ENCODE measurements at places on chromosomes 4 and X. TPM values are rescaled to one million over a fixed set of nuclear protein-coding genes. Genes with fewer than 3 reads are reported as not detected.
A peak's percentile ranks its signal among the peaks of the same experiment; 100 is the strongest.

GRCh38 chrX:53244610-53245009 lies 19.6 kb upstream of the KDM5C start:
- no peak for DNase-seq

Gene CT83
- not detected for total RNA-seq

GRCh38 chr4:88757067-88757466 lies 59.4 kb upstream of the NAP1L5 start:
- DNase-seq: no peak

Gene FRG2
- total RNA-seq: not detected

Gene XKRX
- 33.9 TPM for total RNA-seq

DNA sequence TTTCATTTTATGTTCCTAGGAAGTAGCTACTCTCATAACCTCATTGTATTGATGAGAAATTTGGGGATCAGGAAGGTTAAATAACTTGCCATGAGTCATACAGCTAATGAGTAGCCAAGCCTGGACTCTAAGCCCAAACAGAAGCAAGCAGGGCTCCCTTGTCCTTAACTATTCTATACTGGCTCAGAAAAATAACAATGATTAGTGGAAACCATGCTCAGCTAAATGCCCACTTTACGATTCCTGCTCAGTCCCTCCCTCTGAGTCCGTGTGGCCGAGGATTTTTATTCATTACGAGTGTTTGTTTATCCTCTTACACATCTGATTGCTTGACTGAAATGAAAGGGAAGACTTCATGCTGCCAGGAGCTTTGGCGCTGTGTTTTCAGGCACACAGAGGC lies 100.9 kb downstream of the SLC34A2 start:
- no peak for DNase-seq

Gene HS3ST1
- total RNA-seq: 0.40 TPM

Gene TMSB15A
- total RNA-seq: not detected

Gene HSD17B13
- 1.3 TPM for total RNA-seq

- no peak for DNase-seq
These were observed 81.0 kb upstream of the ZDHHC15 start for GRCh38 chrX:75603833-75604232.

DNA sequence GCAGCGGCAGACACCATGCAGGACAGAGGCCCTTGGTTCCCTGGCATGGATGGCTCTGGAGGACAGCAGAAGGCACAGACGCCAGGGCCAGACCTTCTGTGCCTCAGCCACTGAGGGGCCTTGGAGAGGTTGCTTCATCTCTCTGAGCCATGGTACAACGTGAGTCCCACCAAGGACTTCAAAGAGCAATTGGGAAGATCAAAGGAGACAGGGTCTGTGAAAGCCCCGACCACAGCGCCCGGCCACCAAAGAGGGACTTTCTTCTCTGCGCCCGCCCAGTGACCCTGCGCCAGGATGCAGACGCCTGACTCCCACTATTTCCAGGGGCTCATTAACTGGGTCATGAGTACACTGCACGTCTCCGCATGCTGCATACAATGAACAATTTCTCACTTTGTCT lies 174.0 kb downstream of the AFAP1 start:
- no peak for DNase-seq

Gene SRPX2
- 6.8 TPM for total RNA-seq

Gene MAGEA2B
- total RNA-seq: not detected

- no peak for DNase-seq
These were observed 254.4 kb downstream of the NPFFR2 start for GRCh38 chr4:72286185-72286584.

GRCh38 chr4:143281507-143282190 lies 55.0 kb upstream of the GAB1 start:
- no peak for DNase-seq

Gene CLDN34
- 1.1 TPM for total RNA-seq

Gene GRIA2
- total RNA-seq: 9.5 TPM

DNA sequence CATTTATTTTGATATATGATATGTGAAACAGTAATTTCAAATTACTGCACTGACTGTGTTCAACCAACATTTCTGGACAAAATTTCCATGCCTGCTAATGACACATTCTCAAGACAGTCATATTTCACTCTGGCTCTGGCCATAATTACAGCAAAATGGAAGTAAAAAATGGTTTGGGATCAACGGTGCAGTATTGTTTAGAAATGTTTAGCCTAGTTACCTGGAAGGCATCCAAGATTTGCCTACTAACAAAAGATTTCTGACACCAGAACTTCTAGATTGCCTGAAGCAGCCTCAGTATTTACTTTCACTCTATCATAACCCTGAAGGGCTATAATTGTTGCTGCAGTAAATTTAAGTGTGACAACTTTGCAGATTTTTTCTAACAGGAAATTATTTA lies 416.3 kb downstream of the PCDH10 start:
- no peak for DNase-seq

GRCh38 chrX:99939883-99940232 lies 470.2 kb downstream of the PCDH19 start:
- peak; percentile 33 for DNase-seq

- no peak for DNase-seq
These were observed 610.0 kb upstream of the LCORL start for GRCh38 chr4:18631586-18631985.

Gene IQCM
- not detected for total RNA-seq

- no peak for DNase-seq
These were observed 258.1 kb downstream of the UNC5C start for GRCh38 chr4:95290702-95291101.

Gene CHRDL1
- 14.4 TPM for total RNA-seq

Gene MSANTD1
- not detected for total RNA-seq

Gene SERTM2
- 0.16 TPM for total RNA-seq

DNA sequence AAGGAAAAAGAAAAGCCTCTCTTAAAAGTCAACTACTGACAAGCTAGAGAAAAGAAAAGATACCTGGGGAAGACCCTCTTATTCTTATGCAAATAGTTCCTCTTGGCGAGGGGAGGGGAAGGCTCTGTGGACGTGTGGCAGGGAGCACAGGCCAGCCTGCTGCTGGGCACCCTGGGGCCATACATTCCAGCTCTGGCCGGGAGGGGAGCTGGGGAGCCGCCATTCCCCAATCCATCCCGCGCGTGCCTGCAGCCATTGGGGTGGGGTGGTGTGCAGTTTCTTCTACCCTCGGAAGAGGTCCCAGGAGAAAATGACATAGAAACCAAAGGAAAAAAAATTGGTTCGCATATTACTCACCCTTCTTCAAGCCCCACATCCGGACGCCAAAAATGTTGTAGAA lies 1496.4 kb downstream of the RPA4 start:
- DNase-seq: no peak

Gene ZMAT1
- total RNA-seq: 1.9 TPM

GRCh38 chrX:12581546-12581945 lies 209.7 kb upstream of the PRPS2 start:
- no peak for DNase-seq

DNA sequence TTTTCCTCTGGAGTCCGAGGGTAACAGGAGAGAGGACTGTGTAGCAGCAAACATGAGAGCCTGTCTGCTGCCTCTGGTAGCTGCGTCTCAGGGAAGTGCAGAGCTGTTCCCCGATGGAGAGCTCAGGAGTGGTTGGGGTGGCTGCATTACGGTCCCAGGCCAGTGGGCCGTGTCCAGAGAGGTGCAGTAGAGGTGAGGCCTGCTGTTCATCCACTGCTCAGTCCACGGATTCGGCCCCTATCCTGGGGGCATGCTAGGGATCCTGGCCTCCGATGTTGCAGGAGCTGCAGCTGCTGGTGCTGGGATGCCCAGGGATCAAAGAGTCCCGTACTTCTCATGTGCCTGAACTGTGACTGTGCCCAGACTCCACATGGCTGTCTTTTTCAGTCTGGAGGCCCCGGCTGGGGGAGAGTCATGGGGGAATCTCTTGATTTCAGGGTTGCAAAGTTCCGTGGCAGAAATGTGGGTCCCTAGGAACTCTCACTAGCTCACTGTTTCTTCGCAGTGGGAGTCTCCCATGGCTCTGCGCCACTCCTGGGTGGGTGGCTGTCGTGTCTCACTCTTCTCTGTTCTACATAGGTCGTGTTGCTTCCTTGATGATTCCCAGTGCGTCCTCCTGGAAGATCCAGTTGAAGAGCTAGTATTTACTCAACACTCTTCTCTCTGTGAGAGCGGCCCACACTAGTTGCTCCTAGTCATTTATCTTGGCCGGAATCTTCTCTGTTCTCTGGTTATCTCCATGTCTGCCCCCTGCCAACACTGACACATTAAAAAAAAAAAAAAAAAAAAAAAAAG lies 109.5 kb upstream of the CENPE start:
- no peak for DNase-seq

DNA sequence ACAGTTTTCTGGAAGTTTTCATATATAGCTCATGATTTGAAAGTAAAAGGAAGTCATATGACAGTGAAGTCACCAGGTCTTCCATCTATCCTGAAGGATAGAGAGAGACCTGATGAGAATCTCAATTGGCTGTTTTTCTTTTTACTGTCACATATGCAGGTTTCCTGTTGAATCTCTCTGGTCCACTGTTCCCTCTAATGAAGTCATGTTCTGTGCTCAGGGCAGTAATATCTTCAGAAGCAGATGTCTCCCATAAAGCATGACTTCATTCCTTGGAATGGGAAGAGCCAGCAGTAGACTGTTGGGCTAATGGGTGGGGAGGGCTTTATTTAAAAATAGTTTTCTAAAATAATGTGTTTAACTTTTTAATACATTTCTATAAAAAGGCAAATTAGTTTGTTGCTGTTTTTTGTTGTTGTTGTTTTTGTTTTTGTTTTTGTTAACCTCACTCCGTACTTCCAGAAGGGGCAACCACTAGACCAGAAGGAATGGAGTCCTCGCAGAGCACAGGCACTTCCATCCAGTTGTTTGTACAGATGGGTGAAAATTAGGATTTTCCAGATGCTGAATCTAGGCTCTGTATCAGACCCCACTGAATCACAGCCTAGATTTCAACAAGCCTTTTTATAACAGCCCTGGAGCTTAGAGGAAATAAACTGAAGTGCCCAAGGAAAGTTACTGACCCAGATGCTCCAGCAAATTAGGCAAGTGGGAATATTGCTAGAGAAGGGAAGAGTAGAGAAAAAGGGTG lies 54.2 kb downstream of the AWAT2 start:
- DNase-seq: no peak

GRCh38 chr4:123750044-123750443 lies 353.4 kb downstream of the SPRY1 start:
- DNase-seq: no peak

DNA sequence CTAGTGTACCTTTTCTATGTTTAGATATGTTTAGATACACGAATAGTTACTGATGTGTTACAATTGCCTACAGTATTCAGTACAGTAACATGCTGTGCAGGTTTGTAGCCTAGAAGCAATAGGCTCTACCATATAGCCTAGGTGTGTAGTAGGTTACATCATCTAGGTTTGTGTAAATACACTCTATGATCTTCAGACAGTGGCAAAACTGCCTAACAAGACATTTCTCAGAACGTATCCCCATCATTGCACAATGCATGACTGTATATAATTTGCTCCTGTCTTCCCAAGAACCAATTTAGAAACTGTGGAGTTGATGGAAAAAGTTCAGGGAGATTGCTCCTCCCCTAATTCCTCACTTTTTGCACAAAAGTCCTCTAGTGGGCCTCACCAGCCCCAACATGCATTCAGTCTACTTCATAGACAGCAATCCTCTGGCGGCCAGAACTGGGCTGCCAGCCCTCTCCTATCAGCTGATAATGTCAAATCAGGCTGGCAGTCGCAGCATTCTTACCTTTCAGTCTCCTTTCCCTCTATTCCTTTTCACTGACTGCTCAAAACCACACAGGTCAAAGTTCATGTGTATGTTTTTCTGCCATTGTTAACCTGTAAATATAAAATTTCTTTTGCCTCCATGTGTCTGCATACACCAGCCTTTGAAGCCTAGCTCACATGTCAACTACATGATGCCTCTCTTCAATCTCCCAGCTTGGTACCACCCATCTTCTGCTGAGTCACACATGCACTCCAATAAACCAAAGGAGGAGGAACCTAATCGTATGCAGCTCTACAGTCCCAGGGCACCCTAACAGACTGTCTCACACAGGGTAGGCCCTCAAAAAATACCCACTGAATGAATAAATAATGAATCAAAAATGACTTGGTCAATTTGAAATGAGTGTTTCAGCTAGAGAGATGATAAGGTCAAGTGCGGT lies 32.0 kb downstream of the BCLAF3 start:
- DNase-seq: no peak

DNA sequence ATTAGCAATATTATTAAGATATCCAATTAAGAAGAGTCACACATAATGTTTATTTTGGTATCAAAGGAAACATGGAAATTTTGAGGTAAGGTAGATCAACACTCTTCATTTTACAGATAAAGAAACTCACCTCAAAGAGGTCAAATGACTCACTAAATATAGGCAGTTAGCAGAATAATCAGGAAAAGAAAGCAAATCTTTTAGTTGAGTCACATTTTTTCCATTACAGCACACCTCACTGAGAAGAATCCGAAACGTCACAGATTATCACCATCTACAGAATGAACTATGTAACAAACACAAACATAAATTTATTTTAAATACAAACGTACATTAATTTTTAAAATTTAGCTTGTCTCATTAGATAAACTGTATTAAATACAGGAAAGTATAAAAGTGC lies 70.1 kb downstream of the TMEM47 start:
- no peak for DNase-seq

- DNase-seq: no peak
These were observed 787 bp upstream of the TMSB15A start for GRCh38 chrX:102517326-102517725.

Gene ARSD
- total RNA-seq: 24.1 TPM

DNA sequence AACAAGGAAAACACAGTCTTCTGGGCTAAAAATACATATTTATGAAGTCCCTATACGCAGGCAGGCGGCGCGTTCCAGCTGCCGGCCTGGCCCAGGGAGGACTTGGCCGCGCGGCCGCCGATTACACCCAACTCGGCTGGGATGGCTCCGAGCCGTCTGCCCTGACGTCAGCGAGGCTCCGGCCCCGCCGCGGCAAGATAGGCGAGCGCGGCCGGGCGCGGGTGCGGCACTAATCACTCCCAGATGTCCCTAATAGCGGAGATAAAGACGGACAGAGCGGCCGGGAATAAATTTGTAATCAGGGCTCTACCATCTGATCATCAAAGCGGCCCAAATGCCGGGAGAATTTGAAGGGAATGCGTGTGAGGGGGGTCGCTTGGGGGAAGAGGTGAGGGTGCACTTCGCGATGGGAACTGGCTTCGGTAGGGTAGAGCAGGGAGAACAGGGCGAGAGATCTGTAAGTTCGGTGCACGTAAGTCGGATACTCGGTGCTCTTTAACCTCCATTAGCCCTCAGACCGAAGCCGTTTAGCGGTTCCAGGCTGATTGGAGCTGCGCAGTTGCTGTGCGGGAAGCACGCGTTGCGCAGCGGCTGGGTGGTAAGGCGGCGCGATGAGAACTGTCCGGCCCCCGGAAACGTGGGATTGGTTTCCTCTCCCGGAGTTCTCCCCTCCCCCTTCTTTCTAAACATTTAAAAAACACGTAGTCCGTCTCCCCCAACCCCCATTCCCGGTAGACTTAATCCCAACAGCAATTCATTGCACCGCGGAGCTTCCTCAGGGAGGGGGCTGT lies 7.7 kb downstream of the HAND2 start:
- DNase-seq: peak; percentile 93

GRCh38 chr4:68272380-68272779 lies 26.9 kb upstream of the TMPRSS11B start:
- no peak for DNase-seq
